HFFc6 (cell line): ENCODE measurements at places on chromosomes 3 and 15. TPM values are rescaled to one million over a fixed set of nuclear protein-coding genes. Genes with fewer than 3 reads are reported as not detected.

- DNase-seq: no peak
These were observed 268.5 kb downstream of the CD47 start for GRCh38 chr3:107822308-107822707.

DNA sequence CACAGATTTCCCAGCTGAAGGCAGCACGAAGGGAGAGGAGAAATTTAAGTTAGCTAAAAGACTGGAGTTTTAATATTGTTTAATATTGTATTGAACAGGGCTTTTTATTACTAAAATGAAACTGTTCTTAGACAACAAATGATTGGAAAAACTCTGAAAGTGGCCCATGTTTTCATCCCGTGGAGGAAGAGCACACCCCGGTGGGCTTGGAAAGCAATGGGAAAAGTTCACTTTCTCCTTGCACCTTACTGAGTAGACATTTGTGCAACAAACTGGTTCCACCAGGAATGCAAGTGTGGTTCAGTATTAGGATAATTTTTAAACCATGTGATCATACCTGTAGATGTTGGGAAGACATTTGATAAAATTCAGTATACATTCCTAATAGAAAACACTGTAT is 8.2 kb upstream of the ESYT3 start:
- no peak for DNase-seq

DNA sequence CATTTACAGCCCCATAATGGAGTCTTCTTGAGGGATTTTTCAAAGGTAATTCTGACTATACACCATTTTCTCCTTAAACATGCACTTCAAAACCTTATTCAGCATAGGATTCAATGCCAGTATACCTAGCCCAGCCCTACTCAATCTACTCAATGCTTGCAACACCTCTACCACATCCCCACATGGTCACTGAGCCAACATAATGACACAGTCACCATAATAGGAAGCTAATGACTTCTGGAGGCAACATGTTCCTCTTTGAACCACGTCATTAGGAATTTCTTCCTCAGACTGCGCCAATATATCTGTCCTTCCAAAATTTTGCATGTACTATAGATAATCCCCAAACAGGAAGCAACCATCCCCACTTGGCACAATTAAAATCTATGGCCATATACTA is 153.9 kb upstream of the SETMAR start:
- DNase-seq: no peak

- DNase-seq: no peak
These were observed 78.5 kb downstream of the TMCO5A start for GRCh38 chr15:38012894-38013293.

GRCh38 chr3:110569073-110569472 is 502.5 kb upstream of the NECTIN3 start:
- no peak for DNase-seq

- DNase-seq: no peak
These were observed 36.4 kb upstream of the GYG1 start for GRCh38 chr3:148954981-148955380.

DNA sequence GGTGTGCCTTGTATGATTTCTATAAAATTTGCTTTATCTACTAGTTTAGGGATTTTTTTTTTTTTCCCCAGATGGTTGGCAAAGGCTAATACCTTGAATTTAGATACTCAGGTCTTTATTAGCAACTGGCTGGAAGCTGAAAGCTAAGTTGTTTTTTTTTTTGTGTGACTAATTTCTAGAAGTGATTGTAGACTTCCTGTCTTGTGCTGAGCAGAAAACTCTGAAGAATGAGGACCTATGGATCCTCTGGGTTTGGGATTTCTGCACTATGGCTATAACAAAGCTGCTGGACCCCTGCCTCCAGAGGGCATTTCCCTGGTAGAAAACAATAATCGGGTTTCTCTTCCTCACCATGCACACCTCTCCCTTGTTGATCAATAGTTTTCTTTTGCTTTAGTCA is 10.0 kb downstream of the ARIH2 start:
- no peak for DNase-seq

DNA sequence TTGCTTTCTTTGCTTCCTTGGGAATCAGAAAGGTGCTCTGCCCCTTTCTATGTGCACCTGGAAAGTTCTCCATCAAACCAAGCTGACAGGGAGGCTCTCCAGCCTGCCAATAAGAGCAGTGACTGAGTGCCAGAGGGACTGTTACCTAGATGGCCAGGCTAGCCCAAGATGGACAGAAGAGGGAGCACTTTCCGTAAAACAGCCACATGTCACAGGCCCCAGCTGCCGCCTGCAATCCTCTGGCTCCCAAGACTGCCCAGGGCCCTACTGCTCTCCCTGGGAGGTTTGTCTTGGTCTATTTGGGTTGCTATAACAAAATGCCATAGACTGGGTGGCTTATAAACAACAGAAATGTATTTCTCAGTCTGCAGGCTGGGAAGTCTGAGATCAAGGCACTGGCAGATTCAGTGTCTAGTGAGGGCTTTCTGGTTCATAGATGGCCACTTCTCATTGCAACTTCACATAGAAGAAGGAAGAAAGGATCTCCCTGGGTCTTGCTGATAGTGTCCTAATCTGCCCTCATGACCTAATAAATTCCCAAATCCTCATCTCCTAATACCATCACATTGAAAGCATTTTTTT is 72.3 kb downstream of the TAMM41 start:
- peak; percentile 51 for DNase-seq

DNA sequence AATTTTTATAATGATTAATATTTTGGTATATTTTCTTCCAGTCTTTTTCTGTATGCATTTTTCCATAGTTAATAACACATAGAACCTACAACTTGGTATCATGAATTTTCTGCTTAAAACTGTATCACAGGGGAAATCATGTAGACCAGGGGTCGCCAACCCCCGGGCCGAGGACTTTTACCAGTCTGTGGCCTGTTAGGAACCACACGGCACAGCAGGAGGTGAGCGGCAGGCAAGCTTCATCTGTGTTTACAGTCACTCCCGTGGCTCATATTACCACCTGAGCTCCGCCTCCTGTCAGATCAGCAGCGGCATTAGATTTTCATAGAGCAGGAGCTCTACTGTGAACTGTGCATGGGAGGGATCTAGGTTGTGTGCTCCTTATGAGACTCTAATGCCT is 54.7 kb downstream of the RPL22L1 start:
- DNase-seq: no peak

GRCh38 chr3:104411757-104412156 is 955.0 kb upstream of the ALCAM start:
- no peak for DNase-seq

- DNase-seq: no peak
These were observed 47.6 kb downstream of the MBNL1 start for GRCh38 chr3:152316318-152316717.

GRCh38 chr3:31624083-31624709 is 91.5 kb downstream of the STT3B start:
- no peak for DNase-seq

GRCh38 chr3:49618412-49618811 is 55.7 kb upstream of the APEH start:
- DNase-seq: no peak

GRCh38 chr3:171646357-171647133 is 163.7 kb downstream of the PLD1 start:
- peak; percentile 62 for DNase-seq

GRCh38 chr3:66177026-66177425 is 43.8 kb upstream of the SLC25A26 start:
- no peak for DNase-seq

DNA sequence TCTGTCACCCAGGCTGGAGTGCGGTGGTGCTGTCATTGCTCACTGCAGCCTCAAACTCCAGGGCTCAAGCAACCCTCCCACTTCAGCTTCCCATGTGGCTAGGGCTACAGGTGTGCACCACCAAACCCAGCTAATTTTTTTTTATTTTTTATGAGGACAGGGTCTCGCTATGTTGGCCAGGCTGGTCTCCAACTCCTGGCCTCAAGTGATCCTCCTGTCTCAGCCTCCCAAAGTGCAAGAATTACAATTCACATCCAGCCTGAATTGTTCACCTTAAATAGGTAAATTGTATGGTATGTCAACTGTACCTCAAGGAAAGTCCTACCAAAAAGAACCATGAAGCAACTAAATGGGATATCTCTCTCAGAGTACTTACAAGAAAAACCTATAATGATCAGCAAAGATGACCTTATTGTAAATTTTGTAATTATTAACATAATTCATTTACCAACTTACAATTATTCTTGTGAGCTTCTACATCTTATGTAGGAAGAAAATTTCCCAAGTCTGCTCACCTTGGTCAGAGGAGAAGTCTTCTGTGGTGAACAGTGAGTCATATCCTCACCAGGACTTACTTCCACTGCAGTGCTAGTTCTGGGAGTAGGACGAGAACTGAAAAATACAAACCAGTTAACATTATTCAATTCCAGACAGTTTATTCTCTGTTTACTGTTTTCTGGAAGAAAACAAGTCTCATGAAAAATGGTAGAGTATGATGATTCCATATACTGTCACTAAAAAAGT is 54.4 kb downstream of the ULK4 start:
- DNase-seq: peak; percentile 3

DNA sequence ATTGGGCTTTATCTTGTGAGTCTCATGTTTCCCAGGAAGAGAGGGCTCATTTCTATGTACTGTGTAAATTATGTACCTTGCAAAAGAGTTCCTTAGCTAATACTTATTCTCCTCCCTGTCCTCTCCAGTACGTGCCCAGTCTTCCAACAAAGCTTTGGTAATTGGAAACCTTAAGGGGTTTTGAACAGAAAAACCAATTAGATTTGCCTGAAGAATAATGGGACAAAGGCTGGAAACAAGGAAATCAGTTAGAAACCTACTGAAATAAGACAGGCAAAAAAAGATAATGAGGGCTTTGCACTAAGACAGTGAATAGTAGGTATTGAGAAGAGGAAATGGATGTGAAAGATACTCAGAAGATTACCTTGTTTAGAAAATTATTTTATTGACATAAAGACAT is 82.5 kb downstream of the SPRED1 start:
- no peak for DNase-seq

GRCh38 chr15:38479756-38480155 is 25.8 kb downstream of the FAM98B start:
- DNase-seq: no peak

DNA sequence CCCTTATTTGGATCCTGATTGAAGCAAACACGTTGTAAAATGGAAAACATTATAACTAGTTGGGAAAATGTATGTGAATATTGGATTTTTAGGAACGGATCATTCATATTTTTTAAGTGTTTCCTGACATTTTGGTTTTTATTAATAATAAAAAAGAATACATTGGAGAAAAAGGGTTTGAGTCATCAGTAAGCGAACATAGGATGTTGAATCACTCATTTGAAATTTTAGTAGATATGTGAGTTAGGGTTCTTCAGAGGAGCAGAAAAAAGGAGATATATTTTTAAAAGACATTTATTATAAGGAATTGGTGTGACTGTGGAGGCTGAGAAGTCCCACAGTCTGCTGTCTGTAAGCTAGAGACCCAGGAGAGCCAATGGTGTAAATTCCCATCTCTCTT is 258.5 kb downstream of the PTPRG start:
- DNase-seq: no peak

GRCh38 chr3:22846566-22846965 is 356.6 kb upstream of the UBE2E2 start:
- no peak for DNase-seq

GRCh38 chr15:87201986-87202385 is 1054.6 kb downstream of the NTRK3 start:
- DNase-seq: no peak

- DNase-seq: no peak
These were observed 133.9 kb downstream of the STAC start for GRCh38 chr3:36514171-36514570.

DNA sequence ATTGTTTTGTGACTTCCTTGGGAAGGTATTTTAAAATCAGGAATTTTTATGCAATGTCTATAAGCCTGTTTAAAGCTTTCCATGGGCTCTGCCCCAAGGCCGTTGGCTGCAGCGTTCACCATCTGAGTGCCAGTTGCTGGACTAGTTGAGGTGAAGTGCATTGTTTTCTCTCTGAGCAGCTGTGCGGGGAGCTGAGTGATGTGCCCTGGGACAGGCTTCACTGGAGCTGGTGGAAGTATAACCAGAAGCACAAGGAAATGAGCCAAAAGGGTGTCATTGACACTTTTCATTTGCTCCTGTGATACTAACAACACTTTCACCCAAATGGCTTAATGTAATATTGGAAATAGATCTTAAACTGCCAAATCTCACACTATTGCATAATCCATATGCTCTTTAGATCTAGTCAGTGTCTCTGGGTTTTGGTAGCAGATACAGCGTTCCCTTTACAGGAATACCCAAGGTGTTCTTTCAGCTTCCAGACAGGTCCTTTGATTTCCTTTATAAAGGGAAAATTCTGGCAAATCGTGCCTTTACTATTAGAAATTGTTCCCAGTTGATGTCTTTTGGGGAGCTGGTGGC is 29.2 kb downstream of the APH1B start:
- no peak for DNase-seq

DNA sequence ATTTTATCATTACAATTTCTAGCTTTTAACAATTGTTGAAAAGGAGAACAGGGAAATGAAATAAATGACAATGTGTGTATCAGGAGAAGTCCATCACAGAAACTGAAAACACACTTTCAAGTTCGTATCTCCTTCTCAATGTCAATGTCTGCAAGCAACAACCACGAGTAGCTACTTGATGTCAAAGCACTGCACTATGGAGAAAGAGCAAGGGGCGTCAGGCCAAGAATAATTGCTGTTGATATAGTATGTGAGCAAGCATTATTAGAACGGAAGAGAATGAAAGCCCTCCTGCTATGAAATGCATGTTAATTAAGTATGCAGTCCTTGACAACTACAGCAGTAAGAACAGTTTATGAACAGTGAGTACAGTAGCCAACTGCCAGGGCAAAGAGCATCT is 1250.1 kb downstream of the ZPLD1 start:
- no peak for DNase-seq

DNA sequence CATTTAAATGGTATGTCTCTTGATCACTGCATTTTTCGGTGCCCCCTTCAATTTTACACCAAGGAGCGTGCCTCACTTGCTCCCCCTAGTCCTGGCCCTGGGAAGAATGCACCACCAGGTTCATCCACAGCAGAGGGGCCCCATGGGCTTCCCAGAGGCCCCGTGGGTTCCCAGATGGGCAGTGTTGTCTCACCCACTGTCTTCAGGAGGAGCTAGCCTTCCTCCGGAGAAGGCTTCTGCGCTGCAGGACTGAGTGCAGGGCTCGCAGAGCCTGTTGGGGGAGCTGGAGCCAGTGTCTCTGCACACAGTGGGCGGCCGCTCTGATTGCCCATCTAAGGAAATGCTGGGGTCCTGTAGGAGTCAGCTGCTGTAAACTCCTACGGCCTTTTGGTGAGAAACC is 45.9 kb downstream of the POLR2M start:
- DNase-seq: no peak

GRCh38 chr15:43934480-43934879 is 107.7 kb downstream of the WDR76 start:
- peak; percentile 39 for DNase-seq

The TJP1 gene
- total RNA-seq: 59.8 to 72.8 TPM (median 62.9 TPM) in 3 replicates

The ARMC8 gene
- 29.5 and 30.9 TPM in 2 replicates for total RNA-seq

The TMC3 gene
- not detected in 3 replicates for total RNA-seq

The RASA2 gene
- 13.1 to 16.7 TPM (median 15.1 TPM) in 3 replicates for total RNA-seq

The HGD gene
- 0.12 to 0.50 TPM (median 0.31 TPM) in 3 replicates for total RNA-seq

The MINAR1 gene
- total RNA-seq: 0.43 to 0.61 TPM (median 0.48 TPM) in 3 replicates

The PLCH1 gene
- total RNA-seq: not detected in 3 replicates

The STAC gene
- total RNA-seq: not detected in 3 replicates

The RASGRF1 gene
- total RNA-seq: 0.09 to 0.47 TPM (median 0.14 TPM) in 3 replicates

The RBP2 gene
- not detected in 3 replicates for total RNA-seq

The TRIM42 gene
- not detected in 3 replicates for total RNA-seq

The ARRDC4 gene
- 23.7 to 57.9 TPM (median 47.5 TPM) in 3 replicates for total RNA-seq

The AMOTL2 gene
- 232 to 286 TPM (median 261 TPM) in 3 replicates for total RNA-seq
